ENCODE measurements at places on chromosomes 3 and 15. TPM values are rescaled to one million over a fixed set of nuclear protein-coding genes. Genes with fewer than 3 reads are reported as not detected.

The CELF6 gene
- total RNA-seq: 0.55 TPM

DNA sequence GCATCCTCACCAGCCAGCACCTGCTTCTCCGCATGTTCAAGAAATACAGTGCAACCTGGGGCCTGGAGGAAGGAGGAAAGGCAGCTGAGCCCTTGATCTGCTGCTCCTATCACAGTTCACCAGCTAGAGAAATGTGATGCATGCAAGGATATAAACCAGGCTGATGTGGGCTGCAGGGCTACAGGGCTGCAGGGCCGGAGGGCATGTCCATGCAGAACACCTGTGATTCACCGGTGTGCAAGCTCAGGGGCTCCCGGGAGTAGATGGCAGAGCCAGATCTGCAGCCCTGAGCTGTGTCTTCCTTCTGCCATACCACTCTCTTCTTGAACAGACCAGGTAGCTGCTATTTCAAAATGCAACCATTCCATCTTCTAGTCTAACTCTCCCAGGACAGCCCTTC, 84.9 kb downstream of the HMG20A start:
- DNase-seq: no peak

DNA sequence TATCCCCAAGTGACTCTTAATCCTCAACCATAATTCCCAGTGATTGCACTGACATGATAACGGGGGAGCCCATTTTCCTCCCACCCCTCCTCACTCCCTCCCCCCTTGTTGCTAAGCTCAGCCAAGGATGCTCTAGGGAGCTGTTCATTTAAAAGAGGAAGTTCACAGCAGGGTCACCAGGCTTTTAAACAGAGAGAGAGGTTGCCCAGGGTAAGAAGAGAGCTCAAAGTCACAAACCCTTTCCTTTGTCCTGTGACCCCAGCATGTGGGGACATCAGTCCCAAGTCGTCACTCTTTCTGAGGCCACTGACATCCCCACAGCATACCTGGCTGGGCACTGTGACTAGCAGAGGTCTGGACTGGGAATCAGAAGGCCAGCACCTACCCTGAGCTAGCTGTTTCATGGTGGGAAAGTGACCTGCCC, 144.1 kb downstream of the RORA start:
- no peak for DNase-seq

The FBN1 gene
- 0.61 TPM for total RNA-seq

DNA sequence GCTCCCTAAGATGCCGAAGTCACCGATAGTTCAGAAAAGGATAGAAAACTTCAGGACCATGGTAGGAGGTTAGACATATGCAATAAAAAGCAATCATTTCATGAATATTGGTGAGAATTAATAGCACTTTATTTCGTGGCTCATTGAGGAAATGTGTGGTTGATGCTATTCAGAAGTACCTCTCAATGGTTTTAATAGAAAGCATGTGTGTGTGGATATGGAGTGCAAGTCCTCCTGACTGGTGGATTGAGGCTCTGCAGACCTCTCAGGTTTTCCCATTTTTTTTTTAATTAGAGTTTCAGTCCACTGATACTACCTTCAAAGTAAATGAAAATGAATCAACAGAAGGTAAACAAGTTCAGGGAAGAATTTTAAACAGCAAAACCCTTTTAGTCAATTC, 384.3 kb upstream of the RARB start:
- no peak for DNase-seq

- peak; percentile 39 for DNase-seq
Observed at GRCh38 chr15:99486371-99487336, 79.1 kb upstream of the MEF2A start.

GRCh38 chr3:58835086-58835485, 168.5 kb upstream of the FAM3D start:
- no peak for DNase-seq

The USP50 gene
- not detected for total RNA-seq

DNA sequence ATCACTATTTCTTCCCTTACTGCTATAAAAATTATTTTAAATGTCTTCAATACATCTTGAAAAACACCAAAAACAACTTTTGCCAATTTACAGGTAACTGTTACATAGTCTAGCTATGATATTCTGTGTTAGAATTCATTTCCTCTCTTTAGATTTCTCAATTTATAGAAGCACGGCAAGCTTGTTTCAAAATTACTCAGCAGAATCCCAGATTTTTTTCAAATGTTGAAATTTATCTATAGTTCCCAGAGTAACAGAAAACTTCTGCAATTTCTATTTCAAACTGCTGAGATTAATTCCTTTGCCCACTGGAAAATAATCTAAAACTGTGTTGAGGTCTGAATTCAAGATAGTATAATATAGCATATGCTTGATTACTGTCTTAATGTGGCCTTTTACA, 41.2 kb downstream of the CCPG1 start:
- DNase-seq: no peak

GRCh38 chr15:89502867-89503595, 6.6 kb upstream of the RHCG start:
- DNase-seq: no peak

DNA sequence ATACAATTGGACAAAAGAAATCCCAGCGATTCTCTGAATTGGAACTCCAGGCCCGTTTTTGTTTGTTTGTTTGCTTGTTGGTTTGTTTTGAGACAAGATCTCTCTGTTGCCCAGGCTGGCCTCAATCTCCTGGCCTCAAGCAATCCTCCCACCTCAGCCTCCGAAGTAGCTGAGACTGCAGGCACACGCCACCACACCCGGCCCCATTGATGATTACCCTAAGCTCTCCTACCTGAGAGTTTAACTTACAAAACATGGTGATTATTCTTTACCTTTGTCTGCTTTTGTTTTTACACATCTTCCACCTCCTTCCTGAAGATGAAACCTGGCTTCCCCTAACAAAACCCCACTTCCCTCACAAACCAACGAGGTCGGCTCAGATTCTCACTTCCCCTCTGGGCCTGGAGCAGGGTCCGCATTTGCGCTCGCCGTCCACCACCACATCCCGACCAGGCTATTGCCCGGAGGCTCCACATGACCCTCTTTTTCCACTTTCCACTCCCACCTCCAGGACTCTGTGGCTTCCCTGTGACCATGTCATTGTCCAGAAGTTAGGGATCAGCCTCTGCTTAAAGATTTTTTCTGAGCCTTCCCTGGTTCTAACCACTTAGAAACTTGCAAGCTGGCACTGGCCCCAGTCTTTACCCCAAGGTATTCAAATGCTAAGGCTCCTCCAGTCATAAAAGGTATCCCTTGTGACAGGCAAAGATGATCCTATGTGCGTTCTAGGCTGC, 14.8 kb downstream of the KLHL6 start:
- DNase-seq: no peak

DNA sequence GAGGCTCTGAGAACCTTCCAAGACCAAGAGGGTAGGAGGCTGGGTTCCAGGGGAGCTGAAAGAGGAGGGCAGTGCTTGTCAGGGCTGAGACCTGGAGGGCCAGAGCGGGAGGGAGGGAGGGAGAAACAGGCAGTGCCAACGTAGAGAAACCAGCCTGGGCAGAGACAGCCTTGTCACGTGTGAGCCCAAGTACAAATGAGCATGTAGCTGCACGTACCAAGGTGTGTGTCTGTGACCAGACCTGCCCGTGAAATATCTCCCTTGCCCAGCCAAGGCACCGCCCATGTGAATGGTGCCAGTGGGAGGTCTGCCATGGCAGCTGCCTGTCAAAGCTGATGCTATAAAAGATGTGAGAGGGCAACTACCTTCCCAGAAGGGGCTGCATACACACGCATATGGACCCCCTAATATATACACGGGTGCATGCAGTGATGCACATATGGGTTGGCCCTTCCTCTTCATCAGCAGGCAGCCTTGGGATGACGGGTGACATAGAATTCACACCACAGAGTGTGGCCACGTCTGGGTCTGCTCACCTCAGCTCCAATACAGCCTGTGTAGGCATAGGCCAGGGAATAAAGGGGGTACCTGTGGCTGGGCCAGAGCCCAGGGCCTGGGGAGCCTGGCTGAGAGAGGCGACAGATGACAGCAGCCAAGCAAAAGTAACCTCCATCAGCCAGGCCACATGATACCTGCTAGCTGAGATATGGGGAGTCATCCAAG, 7.8 kb upstream of the CTDSPL start:
- peak; percentile 1 for DNase-seq

- DNase-seq: no peak
Observed at GRCh38 chr3:73280746-73281145, 219.3 kb downstream of the EBLN2 start.

The FGF7 gene
- total RNA-seq: not detected

DNA sequence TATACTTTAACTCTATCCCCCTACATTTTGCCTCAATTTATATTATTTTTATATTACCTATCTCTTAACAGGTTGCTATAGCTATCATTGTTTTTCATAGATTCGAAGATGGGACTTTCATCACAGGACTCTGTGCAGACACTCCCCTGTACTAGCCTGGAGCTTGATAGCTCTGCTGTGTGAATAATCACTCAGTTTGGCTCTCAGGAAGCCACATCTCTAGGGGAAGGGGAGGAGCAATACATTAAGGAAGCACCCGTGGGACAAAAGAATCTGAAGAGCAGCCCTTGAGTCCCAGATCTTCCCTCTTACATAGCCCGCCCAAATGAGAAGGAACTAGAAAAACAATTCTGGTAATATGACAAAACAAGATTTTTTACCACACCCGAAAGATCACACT, 114.3 kb upstream of the FXR1 start:
- no peak for DNase-seq

DNA sequence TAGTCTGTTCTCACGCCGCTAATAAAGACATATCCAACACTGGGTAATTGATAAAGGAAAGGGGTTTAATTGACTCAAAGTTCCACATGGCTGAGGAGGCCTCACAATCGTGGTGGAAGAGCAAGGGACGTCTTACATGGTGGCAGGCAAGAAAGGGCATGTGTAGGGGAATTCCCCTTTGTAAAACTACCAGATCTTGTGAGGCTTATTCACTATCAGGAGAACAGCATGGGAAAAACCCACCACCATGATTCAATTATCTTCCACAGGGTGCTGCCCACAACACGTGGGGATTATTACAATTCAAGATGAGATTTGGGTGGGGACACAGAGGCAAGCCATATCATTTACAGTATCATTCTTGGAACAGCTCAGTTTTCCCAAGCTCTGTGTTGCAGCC, 268.0 kb downstream of the SUCLG2 start:
- DNase-seq: no peak

DNA sequence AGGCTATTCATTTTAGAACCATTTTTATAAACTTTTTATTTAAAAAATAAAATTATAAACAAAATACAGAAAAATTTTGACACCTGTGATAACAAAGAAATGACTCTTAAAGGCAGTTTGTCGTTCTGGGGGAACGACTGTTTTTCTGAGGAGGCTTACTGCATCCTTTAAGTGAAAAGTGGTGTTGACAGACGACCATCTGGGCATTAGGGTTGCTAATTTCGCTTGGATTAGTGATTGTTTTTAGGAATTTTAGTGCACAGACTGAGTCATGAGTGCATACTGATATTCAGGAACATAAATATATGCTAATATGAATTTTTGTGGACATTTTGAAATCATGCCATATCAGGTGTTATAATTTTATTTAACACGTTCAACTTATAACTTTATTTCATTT, 28.5 kb downstream of the OSTN start:
- DNase-seq: no peak

GRCh38 chr15:87732976-87733375, 523.6 kb downstream of the NTRK3 start:
- no peak for DNase-seq

The CHRD gene
- total RNA-seq: 5.2 TPM

The CFAP92 gene
- total RNA-seq: 0.13 TPM

The SLC2A2 gene
- 0.03 TPM for total RNA-seq

The ROPN1 gene
- not detected for total RNA-seq

DNA sequence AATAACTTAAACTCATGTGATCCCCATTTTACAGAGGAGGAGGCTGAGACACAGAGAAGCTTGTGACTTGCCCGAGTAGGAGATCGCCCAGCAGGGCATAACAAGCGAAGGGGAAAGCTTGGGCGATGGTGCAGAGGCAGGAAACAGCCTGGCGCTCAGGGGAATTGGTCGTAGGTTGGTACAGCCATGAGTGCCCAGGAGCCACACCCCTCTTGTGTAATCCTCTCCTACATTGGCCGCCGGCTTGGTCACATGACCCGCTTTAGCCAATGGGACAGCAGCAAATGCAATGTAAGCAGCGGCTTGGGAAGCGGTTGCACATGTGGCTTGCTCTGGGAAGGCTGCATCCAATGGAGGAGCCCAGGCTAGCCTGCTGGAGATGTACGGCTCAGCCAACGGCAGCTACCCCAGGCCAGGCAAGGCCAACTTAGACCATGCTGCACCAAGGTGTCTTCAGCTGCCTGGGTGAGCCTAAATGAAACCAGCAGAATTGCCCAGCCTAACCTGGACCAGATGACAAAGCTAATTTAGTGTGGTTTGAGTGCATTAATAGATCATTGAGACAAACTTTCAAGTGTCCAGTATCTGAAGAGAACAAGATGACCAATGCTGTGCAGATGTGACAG, 50.3 kb upstream of the SLC6A6 start:
- no peak for DNase-seq

The CCDC13 gene
- not detected for total RNA-seq

The CSPG5 gene
- total RNA-seq: 1.2 TPM

The FOXB1 gene
- total RNA-seq: 0.05 TPM

- DNase-seq: no peak
Observed at GRCh38 chr15:50435772-50436171, 11.6 kb downstream of the USP8 start.

The COLQ gene
- total RNA-seq: not detected

The SERPINI1 gene
- total RNA-seq: 0.42 TPM

- DNase-seq: peak; percentile 92
Observed at GRCh38 chr15:56491110-56491722, 26.3 kb upstream of the MNS1 start.

DNA sequence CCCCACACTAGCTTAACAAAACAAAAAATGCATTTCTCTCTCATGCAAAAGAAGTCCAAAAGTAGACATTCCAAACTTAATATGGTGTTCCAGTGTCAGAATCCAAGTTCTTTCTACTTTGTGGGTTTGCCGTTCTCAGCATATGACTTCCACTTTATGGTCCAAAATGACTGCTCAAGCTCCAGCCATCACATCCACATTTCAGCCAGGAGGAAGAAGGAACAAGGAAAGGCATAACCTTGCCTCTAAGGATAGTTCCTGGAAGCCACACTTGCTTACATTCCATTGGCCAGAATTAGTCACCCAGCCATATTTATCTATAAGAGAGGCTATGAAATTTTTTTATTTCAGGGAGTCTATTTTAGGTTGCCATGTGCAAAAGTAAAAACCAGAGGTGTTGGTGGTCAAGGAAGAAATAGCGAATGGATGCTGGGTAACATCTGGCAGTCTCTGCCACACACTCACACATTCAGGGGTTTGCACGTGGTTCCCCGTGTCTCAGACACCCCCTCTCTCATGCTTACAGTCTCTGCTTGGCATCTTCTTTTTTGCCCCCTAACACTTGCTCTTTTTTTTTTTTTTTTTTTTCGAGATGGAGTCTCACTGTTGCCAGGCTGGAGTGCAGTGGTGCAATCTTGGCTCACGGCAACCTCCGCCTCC, 69.3 kb downstream of the RPL39L start:
- DNase-seq: no peak

The GOLGA8T gene
- not detected for total RNA-seq

Data from HT-29 (cell line).